NCI-H748 treated with DMSO at 0.1 percent for 48 hours (cell line): ENCODE measurements at places on chromosomes 7 and 10.

DNA sequence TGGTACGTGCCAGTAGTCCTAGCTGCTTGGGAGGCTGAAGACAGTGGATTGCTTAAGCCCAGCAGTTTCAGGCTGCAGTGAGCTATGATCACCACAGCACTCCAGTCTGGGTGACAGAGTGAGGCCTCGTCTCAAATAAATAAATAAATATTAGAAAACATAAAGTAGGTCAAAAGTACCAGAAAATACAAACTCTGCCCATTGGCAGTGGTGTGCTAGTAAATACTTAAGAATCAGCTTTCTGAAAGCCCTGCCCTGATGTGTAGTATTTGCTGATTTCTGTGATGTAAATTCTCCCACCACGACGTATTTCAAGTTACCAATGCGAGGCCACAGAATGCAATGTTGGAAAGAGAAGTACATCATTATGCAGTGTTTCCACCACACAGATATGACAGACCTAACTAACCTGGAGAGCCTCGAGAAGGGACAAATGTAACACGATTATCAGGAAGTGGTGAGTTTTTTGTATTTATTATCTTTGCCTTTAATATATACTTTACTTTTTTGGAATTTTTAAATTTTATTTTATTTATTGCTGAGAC, 11.8 kb upstream of the MAP3K8 start:
- DNase-seq = no peak

GRCh38 chr10:91596825-91597196, 36.1 kb downstream of the PPP1R3C start:
- DNase-seq = no peak

GRCh38 chr7:716222-716621, 10.3 kb upstream of the DNAAF5 start:
- DNase-seq = no peak

DNA sequence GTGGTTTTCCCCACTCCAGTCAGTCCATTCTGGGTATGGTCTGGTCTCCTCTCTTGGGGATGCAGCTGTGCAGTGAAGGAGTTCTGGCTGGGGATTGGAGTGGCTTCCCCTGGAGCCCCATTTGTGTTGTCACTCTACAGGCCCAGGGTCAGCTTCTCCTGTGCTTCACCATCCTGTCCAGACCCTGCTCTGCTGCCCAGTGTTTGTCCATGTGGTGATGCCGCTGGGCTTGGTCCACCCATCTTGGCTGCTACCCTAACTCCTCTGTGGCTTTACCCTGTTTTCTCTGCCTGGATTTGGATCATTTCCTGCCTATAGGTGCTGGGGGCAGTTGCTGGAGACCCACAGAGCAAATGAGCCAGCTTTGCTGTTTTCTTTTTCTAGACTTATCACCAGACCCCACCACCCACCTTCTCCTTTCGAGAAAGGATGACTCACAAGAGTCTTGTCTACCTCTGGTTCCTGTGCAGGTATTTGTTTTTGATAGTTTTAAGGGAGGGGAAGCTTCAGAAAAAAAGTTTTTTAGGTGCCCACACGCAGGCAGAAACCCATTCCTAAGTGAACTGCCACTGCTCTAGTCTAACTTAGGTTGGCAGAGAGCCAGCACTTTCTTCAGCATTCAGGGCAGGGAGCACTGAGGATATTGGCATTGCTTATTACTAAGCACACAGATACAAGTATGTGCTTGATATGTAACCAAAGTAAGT, 8.5 kb downstream of the ZDHHC16 start:
- no peak for DNase-seq

DNA sequence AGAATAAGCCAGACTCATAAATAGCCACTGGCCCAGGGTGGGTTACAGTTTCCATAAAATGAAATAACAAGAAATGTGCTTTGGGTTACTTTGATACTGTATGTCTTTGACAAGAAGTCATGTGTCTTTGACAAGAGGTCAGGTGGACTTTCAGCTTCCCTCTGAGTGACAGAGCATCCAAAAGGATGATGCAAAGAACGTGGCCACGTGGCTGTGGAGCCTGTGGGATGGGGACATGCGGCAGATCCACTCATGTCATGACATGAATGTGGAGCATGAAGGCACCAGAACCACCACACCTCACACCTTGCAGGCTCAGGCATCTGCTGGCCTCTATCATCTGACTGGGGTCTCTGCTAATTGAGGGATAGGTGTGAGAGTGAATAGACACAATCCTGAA, 37.1 kb upstream of the CUX1 start:
- DNase-seq = no peak

DNA sequence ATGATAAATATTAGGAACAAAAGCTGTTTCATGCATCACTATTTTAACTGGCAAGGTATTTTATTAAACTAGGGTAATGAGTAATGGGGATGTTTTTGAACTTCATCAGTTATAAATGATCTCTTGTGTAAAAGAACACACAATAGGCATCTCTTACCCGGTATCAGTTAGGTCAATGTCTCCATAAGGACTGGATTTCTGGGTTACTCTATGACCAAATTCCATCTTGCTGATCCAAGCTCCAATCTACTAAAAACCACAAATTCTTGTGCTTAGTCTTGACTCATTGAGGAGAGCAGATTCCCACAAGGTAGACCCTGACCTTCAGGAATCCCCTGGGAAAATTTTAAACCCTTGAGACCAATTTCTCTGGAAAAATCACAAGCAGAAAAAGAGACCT, 1167.7 kb downstream of the XPNPEP1 start:
- DNase-seq = no peak
